ENCODE measurements at places on chromosomes 2 and 18. TPM values are rescaled to one million over a fixed set of nuclear protein-coding genes. Genes with fewer than 3 reads are reported as not detected.

TXNDC2 gene
- total RNA-seq, result not detected

GKN1 gene
- total RNA-seq, result not detected

KCNJ3 gene
- total RNA-seq, result 0.70 TPM

C18orf32 gene
- total RNA-seq, result 73.1 TPM

SH3BP4 gene
- total RNA-seq, result 26.0 TPM
